Natural killer cell (primary cell): ENCODE measurements at places on chromosomes 11 and 22.

GRCh38 chr22:37887584-37888378, 18.3 kb upstream of the MICALL1 start:
- DNase-seq = peak; percentile 25

DNA sequence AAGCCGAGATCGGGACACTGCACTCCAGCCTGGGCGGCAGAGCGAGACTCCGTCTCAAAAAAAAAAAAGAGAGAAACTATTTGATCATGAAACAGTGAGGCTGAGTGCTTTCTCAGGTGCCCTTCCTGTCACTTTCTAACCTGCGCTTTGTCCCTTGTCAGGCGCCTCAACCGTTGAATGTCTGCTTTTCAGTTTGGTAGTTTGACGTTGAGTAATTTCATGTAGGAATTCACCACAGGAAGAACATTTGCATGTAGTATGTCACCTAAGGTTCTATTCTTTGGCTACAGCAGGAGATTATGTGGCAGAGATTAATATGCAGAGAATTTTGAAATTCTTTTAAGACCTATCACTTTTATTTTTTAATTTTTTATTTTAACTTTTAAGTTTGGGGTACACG, 57.2 kb downstream of the PPFIA1 start:
- no peak for DNase-seq

DNA sequence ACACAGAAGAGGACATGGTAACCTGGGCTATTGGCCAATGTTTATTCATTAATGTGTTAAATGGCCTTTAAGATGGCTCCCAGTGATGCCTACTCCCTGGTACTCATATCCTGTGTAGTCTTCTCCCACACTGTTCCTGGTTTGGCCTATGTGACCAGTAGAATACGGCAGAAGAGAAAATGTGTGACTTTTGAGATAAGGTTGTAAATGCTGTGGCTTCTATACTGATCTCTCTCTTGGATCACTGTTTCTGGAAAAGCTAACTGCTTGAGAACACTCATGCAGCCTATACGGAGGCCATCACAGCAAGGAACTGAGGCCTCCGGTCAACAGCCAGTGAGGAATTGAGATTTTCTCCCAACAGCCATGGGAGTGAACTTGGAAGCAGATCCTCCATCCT, 24.1 kb downstream of the MAML2 start:
- no peak for DNase-seq

DNA sequence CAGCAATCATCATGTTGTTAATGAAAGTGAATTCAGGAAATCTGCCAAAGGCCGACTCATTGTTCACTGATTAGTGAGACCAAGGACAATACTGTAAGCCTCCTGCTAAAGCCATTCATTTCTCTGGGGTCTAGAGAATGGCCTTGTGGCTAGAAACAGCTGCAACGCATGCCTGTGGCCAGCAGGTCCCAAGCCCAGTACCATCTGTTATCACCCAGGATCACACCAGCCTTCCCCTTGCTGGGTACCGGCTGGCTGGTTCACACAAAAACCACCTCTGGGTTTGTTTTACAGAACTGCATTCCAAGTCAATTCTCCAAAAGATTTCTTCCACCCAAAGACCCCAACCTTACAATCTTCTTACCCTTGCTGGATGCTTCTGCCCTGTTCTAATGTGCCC, 1.1 kb downstream of the PLAAT5 start:
- no peak for DNase-seq

DNA sequence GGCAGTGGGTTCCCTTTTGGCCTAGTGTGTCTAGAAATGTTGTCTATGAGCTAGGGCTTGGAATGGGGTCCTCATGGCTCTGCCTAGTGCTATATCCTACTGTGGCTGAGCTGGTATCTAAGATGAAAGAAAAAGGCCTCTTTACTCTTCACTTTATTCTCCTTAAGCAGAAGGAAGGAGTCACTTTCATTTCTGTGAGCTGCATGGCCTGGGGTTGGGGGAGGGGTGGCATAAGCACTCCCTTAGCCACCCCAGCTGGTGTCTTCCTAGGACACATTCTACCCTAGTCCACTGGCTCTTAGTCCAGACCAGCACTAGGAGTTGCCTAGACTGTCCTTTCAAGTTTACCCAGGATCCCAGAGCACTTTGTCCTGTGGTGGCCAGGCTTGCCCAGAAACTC, 1148.9 kb upstream of the CNTN5 start:
- DNase-seq = no peak

GRCh38 chr11:44837661-44838060, 110.9 kb downstream of the TSPAN18 start:
- no peak for DNase-seq

DNA sequence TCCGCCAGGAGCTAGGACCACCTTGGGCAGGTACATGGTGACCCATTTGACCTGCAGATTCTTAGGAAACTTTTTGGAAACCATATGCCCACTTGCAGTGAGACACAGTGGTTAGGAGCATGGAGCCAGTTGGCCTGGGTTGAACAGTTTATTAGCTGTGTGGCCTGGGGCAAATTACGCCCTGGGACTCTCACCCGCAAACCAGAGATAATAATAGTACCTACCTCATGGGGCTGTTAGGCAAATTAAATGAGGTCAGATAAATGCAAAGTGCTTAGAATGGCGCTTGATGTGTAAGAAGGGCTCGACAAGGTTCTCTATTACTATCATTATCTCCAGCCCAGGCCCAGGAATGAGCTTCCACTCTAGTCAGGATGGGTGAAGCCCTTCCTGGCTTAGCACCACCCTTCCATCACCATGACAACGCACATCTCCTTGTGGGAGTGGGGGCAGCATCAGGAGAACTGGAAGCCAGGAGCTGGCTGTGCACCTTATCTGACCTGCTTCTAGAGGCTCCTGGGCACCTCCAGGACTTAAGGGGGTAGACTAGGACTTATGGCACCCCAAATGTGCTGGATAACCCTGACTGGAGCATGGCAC, 5.1 kb downstream of the SYT12 start:
- no peak for DNase-seq

DNA sequence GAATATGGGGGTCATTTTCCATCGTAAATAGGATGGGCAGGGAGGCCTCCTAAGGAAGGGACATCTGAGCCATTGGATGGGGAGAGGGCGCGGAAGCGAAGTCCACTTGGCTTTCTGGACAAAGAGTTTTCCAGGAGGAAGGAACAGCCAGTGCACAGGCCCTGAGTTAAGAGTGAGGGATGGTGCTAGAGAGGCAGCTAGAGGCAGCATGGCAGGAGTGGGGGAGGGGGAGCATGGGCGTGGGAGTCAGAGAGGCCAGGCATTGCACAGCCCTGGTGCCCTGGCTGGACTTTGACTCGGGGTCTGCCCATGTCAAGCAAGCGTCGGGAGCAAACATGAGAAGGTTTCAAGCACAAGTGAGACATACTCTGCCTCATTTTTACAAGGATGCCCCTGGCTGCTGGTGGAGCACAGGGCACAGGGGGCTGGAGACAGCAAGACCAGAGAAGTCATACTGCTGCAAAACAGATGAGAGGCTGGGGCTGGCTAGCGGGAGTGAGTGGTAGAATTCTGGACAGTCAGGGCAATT, 9.0 kb downstream of the GNAZ start:
- DNase-seq = no peak

GRCh38 chr11:19955660-19956059, 204.6 kb downstream of the DBX1 start:
- DNase-seq = no peak
